ENCODE measurements at places on chromosomes 13 and 19.
A peak's percentile ranks its signal among the peaks of the same experiment; 100 is the strongest.

GRCh38 chr13:112448621-112449544 lies 72.7 kb downstream of the SPACA7 start:
- DNase-seq: no peak

GRCh38 chr13:79185580-79185979 lies 220.5 kb downstream of the RBM26 start:
- DNase-seq: no peak

DNA sequence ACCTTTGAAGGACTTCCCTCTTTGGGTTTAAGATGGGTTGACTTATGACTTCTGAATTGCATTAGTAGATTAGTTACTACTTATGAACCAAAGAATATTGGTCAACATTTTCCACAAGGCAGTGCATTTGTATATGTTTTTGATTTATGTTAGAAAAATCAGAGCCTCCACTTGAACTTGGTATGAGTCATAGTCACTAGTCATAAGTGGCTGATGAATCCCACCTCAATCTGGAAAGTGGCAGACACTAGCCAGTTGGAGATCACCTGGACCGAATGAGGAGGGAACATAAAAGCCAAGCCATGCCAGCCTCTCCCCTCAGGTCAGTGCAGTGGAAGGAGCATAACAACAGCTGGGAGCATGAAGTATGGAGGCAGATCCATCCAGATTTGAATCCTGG lies 39.3 kb upstream of the SPART start:
- DNase-seq: no peak

DNA sequence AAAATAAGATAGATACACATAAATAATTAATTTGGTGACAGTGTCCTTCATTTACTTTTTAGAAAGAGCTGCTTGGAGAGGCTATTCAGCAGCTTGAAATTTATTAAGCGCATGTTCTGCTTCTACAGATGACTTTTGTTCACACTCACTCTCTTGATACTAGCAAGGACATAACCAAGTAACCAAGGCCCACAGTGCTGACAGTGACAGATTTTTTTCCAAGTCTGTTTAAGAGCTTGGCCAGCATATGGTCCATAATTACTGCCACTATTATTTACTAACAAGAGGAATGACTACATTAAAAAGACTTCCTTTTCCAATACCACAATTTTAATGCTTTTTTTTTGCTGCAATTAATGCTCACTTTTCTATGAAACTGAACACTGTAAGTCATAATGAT lies 673.7 kb upstream of the MIR17HG start:
- no peak for DNase-seq

DNA sequence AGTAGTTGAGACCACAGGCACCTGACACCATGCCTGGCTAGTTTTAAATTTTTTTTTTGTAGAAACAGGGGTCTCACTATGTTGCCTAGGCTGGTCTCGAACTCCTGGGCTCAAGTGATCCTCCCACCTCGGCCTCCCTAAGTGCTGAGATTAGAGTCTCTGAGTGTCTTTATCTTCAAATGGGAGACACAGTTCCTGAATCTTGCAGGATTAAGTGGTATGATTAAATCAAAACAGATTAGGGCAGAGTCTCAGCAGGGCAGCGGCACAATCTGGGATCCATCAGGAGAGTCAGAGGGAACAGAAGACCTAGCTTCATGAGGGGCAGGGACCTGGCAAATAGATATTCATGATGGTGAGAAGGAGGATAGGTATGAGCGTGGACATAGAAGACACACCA lies 953 bp downstream of the RLN3 start:
- no peak for DNase-seq

DNA sequence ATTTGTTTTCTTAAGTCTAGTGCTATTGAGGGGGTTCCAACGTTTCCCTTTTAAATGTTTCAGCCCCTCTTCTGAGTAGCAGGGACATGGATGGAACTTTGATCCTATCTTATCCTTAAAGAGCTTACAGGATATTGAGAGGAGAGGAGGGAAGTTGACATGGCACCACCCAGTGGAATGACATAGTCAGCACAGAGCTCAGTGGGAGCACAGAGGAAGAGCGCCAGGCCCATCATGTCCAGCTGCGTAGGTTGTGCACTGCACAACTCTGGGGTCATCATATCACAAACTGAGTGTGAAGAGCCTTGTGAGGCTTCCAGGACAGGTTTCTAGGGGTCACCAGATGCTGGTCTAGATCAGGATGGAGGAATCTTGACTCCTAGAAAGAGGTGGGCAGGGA lies 4.6 kb upstream of the CDC42EP5 start:
- no peak for DNase-seq

GRCh38 chr13:27622102-27622820 lies 569 bp downstream of the POLR1D start:
- no peak for DNase-seq

DNA sequence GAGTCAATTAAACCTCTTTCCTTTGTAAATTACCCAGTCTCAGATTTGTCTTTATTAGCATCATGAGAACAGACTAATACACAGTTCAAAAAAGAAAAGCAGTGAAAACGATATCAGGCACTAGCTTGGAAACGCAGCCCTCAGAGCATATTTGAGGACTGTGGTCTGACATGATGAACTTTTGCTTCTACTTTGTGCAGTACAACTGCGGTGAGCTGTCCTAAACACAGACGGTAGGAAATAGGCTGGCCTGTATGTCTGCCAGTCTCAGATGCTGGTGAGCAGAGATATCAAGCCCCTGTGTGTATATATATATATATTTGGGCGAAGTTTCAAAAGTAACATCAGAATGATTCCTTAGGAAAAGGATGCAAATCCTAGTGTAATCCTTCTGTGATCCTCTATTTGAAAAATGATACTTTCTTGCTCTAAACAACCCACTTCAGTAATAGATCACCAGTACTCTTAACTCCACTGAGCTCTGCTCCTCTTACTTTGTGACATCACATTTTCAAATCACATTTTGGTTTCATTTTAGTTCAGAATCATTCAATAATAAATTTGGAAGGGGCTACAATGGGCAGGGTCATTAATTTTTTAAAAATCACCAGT lies 74.4 kb downstream of the TNFRSF19 start:
- no peak for DNase-seq

GRCh38 chr13:44230071-44230470 lies 143.6 kb upstream of the SERP2 start:
- no peak for DNase-seq

- DNase-seq: no peak
Measured at GRCh38 chr13:111203736-111204389, 88.8 kb downstream of the ARHGEF7 start.

- no peak for DNase-seq
Measured at GRCh38 chr19:41746593-41747227, 8.6 kb upstream of the CEACAM6 start.

- no peak for DNase-seq
Measured at GRCh38 chr13:97194479-97194878, 27.7 kb upstream of the MBNL2 start.

GRCh38 chr13:33771296-33771695 lies 46.7 kb upstream of the RFC3 start:
- DNase-seq: no peak

- DNase-seq: peak; percentile 89
Measured at GRCh38 chr19:5790559-5791520, at the start of gene DUS3L. DUS3L (minus strand) TSS chr19:5791163; CDS start chr19:5791141, 22 bp downstream.

- DNase-seq: no peak
Measured at GRCh38 chr13:48532256-48532505, 699 bp downstream of the RCBTB2 start.
